ENCODE measurements at places on chromosomes 6 and 20. TPM values are rescaled to one million over a fixed set of nuclear protein-coding genes. Genes with fewer than 3 reads are reported as not detected.

ATP9A gene
- total RNA-seq = 25.6 TPM

LRRC73 gene
- not detected for total RNA-seq

COL11A2 gene
- total RNA-seq = 1.3 TPM

DDAH2 gene
- 81.6 TPM for total RNA-seq

MATN4 gene
- 1.5 TPM for total RNA-seq

ARMC12 gene
- not detected for total RNA-seq

SPDEF gene
- total RNA-seq = 0.16 TPM

OR2H2 gene
- not detected for total RNA-seq

ACTL10 gene
- 0.95 TPM for total RNA-seq

SSTR4 gene
- total RNA-seq = not detected

FOXA2 gene
- total RNA-seq = not detected

DDX43 gene
- 0.42 TPM for total RNA-seq

TRIM31 gene
- 1.3 TPM for total RNA-seq

CLPSL2 gene
- total RNA-seq = not detected

RAET1G gene
- total RNA-seq = 1.2 TPM

VWA7 gene
- total RNA-seq = 0.42 TPM

CCM2L gene
- total RNA-seq = 5.8 TPM

Data from urinary bladder (tissue), 4 donors.